ENCODE measurements at places on chromosomes 7 and 10.

- peak; percentile 46 for DNase-seq
Measured at GRCh38 chr10:24814568-24815313, 91.1 kb upstream of the ARHGAP21 start.

- DNase-seq: peak; percentile 2
Measured at GRCh38 chr10:113515601-113516000, 37.3 kb upstream of the HABP2 start.

DNA sequence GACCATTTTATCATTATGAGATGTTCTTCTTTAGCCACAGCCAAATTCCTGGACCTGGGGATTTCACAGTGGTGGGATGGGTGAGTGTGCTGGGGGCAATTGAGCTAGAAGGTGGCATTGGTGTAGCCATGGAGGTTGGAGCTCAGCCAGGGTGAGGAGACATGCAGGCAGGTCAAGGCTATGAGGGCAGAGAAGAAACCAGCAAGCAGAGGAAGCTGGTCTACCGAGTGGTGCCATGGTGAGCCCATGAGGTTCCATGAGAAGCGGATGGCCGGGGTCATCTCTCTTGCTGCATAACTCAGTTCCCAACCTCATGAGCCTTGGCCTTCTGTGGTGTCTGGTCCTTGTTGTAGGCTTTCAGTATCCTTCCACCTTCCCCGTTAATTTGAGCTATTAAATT is 91.4 kb downstream of the CARD11 start:
- DNase-seq: no peak

- DNase-seq: no peak
Measured at GRCh38 chr7:158723266-158723665, 18.7 kb upstream of the NCAPG2 start.

GRCh38 chr10:3774018-3774813 is 10.8 kb downstream of the KLF6 start:
- no peak for DNase-seq

GRCh38 chr10:100154666-100155065 is 31.2 kb downstream of the ERLIN1 start:
- DNase-seq: no peak

- no peak for DNase-seq
Measured at GRCh38 chr7:148093375-148094166, 497.0 kb upstream of the C7orf33 start.

DNA sequence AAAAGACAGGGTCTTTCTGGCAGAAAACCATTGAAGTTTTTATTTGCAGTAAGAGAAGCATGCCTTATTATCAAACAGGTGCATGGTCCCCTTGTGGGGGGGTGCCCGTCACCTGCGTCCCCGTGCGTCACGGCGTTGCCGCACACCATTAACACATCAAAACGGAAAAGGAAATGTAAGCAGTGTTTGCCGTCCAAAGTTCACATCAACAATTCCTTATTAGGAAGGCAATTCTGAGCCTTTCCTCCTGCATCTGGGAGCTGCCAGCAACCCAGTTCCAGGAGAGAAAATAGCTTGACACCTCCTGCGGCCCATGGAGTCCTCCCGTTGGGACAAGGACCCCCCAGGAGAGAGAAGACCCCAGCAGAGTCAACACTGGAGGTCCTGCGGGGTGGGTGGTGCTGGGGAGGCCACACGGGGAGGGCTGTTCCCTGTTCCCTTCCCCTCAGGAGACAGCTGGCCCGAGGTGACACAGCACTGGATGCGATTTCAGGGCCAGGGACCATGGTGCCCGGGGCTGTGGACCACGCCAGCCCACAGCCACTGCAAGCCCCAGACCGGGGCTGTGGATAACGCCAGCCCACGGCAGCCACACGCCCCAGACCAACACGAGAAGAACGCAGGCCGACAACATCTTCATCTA is 39.5 kb downstream of the DIP2C start:
- DNase-seq: peak; percentile 69

GRCh38 chr10:88182601-88182930 is 319.1 kb downstream of the PTEN start:
- DNase-seq: no peak

DNA sequence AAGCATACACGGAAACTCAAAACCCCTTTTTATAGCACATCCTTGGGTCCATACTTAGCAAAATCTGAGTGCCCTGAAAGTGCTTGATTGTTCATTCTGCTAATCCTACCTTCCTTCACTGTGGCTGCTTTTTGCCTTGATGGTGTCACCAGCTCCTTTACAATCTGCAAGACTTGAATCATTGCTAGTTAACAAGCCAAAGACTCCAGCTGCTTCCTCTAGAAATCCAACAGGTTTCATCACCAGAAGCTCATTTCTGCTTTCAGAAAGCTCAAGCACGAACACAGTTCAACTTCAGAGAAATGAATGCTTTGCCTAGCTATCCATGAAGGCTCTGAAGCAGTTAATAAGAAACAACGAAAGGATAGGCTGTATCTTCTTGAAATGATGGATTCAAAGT is 38.0 kb downstream of the USP6NL start:
- DNase-seq: no peak

GRCh38 chr7:150778014-150778737 is 22.0 kb downstream of the TMEM176B start:
- no peak for DNase-seq

DNA sequence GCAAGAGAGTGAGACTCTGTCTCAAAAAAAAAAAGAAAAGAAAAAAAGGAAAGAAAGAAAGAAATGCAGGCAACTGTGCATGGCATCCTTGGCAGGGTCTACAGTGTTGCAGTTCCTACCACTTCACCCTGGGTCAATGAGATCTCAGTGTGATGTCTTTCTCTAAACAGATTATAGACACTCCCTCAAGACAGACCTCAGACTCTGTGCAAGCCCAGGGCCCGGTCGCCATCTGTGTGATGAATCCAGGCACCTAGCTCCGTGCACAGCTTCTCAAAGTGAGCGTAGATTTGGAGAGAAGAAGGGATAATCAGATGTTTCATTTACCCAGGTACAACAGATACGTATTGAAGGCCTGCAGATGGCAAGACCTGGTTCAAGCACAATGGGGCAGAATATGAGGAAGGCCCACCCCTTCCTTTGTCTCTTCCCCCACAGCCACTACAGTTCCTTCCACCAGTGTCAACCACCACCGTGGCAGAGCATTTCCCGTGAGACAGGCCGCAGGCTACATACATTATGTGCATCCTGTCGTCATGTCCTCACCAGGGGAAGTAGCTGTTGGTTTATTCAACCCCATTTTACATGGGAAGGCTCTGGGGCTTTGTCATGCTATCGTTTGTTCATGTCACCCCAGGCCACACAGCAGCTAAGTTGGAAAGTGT is 471.7 kb upstream of the GALNT17 start:
- DNase-seq: no peak

DNA sequence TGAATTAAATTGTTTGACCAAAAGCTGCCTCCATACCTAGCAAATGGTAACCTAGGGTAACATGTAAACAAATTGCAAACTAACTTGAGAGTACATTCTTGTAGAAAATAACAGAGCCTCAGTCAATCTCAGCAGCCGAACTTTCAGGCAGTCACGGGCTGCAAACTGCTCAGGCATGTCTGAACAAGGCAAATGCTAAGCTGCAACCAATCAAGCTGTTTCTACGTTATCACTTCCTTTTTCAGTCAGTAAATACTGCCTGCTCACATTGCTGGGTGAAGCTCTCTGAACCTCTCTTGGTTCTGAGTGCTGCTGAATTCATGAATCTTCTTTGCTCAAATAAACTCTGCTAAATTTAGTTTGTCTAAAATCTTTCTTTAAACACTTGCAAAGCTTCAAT is 1212.4 kb downstream of the SORCS1 start:
- DNase-seq: no peak

GRCh38 chr10:116668018-116668417 is 47.3 kb downstream of the PNLIPRP2 start:
- DNase-seq: no peak

- DNase-seq: no peak
Measured at GRCh38 chr7:45185028-45185863, 27.7 kb downstream of the RAMP3 start.

DNA sequence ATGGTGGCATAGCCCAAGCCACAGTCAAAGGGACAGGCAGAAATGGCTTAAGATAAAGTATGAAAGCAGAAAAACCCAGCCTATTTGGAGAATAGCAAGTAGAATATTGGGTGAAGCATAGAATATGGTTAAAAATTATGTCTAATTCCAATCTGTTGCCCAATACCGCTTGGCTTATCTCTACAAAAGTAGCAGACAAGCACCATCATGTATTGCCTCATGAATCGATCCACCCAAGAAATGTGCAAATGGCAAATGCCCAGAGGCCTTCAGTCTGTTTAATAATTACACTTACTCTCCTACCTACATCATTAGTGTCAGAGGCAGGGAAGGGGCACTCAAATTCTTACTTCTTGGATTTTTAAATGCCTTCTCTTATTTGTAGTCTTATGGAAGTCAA is 130.9 kb upstream of the ADAM12 start:
- no peak for DNase-seq

DNA sequence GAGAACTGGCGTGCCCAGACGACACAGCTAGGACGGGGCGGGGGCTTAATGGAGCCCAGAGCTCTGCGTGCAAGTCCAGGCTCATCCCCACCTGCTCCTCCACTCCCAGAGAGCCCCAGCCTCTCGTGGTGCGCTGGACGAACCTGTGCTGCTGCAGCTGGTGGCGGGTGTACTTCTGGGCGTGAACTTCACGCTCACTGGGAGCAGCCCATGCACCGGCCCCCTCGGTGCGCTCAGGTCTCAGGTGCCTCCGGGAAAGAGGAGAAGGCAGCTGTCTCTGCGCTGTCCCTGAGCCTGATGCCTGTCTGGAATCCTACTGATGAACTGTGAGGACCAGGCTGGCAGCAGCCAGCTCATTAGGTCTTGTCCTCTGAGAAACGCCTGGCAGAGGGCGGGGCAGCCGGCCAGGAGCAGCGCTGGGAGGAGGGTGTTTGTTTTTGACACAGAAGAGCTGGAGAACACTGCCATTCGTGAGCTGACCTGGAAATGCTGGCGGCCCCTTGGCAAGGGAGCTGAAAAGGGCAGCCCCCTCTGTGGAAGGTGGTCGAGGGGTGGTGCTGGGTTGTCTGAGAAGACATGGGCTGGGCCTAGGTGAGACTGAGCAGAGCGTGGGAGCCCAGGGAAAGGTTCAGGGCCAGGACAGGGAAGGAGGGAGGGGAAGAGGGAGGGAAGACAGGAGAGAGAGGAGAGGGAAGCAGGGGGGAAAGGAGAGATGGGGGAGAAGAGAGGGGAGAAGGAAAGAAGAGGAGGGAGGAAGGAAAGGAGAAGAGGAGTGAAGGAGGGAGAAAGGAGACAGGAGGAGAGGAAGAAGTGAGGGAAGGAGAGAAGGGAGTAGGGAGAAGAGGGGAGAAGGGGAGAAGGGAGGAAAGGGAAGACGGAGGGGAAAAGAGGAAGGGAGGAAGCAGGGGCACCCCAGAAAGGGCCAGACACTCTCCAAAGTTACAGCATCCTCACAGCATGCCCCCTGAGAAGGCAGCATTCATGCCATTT is 53.5 kb upstream of the TNS3 start:
- DNase-seq: peak; percentile 66

DNA sequence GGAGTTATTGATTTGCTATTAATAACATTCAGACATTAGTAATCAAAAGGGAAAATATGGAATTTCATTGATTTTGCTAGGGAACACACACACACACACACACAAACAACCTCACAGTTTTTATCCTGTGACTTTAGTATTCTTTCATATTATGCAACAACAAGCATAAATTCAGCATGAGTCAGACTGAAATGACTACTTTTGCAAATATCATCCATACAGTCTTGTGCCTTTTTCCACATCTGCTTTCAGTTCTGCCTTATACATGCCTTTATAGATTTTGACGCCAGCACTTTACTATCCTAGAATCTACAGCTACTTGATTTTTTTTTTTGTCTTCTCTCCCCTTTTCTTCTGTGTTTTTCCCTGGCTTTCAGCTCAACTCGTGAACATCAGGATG is 975.8 kb upstream of the LRRTM3 start:
- no peak for DNase-seq

DNA sequence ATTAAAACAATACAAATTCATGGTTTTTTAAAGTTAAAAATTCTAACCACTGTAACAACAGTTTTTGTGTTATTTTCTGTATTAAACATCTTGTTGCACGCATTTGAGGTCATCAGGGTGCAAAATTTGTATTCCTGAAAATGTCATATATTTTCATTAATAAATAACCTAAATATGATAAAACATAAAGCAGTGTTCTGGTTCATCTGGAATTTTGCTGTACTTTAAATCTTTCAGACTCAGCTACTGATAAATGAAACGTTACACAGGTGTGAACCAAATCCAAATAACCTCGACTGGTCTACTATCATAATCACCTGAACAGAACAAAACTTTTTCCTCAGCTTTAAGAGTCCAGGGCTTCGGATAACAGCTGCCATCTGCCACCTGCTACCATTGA is 6.9 kb downstream of the IFIT2 start:
- no peak for DNase-seq

- peak; percentile 83 for DNase-seq
Measured at GRCh38 chr10:6204341-6205191, 1.8 kb downstream of the PFKFB3 start.

DNA sequence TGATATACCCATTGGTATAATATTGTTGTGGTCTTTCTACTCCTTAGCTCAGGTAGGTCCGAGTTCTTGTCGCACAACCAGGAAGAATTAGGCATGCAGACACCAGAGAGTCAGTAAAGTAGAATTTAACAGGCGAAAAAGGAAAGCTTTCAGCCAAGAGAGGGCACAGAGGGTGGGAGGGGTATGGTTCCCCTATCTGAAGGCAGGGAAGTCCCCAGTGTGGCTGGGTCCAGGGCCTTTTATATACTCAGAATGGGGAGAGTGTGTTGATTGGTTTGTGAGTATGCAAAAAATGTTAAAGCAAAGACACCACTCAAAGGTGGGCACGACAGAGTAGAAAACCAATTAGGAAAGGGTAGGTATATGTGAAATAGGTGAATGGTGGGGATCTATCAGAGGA is 53.9 kb downstream of the IMMP2L start:
- DNase-seq: no peak

DNA sequence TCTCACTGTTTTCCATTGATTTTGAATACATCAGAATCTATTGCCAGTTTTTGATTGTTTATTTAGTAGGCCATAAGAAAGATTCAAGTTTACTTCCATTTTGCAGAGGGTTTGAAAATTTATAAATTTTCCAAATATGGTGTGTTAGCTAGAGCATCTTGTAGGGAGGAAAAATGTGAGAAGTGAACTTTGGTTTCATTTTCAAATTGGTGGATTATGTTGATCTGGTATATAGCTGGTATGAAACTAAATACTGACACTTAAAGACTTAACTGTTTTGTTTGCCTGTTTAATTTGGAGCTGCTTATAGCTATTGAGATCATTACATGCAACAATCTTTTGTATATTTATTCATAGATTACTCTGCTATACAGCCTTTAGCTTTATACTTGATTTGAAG is 108.1 kb downstream of the ADAM22 start:
- DNase-seq: no peak

DNA sequence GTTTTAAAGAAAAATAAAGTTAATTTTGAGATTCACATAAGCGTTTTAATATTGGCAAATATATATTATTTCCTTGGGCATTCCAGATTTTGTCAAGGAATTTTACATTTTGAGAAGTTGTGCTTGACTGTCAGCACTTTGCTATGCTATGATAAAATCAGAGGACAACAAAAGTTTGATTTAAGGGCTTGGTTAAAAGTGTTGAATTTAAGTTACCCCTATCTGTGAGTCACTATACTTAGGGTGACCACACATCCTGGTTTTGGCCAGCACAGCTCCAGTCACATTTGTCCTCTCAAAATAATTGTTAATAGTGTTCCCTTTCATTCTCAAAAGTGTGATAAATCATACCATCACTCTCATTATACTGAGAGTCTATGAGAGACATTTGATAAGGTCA is 34.2 kb upstream of the ANK3 start:
- no peak for DNase-seq

GRCh38 chr7:146661929-146662328 is 545.3 kb downstream of the CNTNAP2 start:
- DNase-seq: no peak

Data from SJSA1 (cell line).